ENCODE measurements at places on chromosomes 7 and 10.

GRCh38 chr7:101125989-101126650, 784 bp upstream of the SERPINE1 start:
- no peak for DNase-seq

- DNase-seq = no peak
Observed at GRCh38 chr10:90872648-90873020, 860 bp downstream of the RPP30 start.

DNA sequence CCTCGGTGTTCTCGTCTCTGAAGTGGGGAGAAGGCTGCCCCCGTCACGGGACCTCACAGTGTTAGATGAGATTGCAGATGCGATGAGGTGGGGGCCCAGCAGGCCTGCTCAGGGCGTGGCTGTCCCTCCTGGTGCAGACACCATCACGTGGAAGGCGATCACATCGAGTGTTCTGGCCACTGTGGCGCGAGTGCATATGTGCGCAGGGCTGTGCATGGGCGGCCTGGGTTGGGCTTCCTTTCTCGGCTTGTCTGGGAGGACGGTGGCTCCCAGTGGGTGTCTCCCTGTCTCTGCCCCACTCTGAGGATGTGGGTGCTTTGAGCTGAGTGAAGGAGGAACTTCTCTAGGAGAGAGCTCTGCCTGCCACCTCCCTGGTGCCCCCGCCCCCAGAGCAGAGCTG, 83.1 kb downstream of the LHPP start:
- no peak for DNase-seq

GRCh38 chr10:86953747-86954680, 3.4 kb downstream of the MMRN2 start:
- DNase-seq = no peak

GRCh38 chr7:28957751-28958234, 337 bp downstream of the TRIL start:
- no peak for DNase-seq

- DNase-seq = no peak
Observed at GRCh38 chr10:83680470-83680891, 458.8 kb upstream of the GHITM start.

DNA sequence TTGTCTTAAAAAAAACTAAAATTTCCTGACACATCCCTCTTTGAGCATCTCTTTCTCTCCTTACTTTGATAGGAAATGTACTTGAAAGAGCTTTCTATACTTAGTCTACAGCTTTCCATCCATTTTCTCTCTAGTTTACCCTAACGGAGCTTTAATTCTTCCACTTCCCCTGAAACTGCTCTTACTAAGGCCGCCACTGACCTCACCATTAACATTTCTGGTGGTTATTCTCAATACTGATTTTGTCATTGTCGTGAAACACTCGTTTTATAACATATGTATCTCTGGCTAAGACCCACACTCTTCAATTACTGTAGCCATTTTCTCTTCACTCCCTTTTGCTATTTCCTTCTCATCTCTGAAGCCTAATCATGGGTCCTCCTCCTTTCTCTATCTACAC, 262.0 kb upstream of the FERD3L start:
- no peak for DNase-seq

DNA sequence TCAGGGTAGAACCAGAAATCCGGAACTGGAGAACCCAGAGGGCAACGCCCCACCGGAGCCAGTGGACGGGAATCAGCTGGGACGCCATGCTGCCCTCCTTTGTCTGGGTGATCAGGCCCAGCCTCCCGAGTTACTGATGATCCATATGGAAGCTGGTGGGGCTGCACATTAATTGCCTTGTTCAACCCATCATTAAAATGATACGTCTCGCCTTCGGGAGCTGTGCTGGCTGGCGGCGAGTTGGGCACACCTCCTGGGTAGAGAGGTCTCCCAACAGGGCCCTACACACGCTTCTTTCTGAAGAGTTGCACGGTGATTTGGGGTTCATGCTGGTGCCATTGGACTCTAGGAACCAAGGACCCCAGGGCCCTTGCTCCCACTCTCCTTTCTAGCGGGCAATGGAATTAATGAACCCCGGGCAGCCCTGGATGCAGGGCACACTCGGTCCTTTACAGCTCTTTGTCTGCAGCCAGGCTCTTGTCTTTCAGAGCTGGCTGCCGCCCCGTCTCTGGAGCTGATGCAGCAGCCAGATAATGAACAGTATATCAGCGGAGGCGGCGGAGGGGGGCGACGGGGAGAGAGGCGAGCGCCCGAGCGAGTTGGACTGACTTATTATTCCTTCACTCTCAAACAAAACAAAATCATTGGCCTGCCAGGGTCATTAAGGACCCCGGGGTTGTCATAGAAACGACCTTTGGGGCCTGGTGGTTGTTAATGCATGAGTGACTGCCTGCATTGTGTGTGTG, 412.2 kb upstream of the ZMIZ1 start:
- DNase-seq = no peak

DNA sequence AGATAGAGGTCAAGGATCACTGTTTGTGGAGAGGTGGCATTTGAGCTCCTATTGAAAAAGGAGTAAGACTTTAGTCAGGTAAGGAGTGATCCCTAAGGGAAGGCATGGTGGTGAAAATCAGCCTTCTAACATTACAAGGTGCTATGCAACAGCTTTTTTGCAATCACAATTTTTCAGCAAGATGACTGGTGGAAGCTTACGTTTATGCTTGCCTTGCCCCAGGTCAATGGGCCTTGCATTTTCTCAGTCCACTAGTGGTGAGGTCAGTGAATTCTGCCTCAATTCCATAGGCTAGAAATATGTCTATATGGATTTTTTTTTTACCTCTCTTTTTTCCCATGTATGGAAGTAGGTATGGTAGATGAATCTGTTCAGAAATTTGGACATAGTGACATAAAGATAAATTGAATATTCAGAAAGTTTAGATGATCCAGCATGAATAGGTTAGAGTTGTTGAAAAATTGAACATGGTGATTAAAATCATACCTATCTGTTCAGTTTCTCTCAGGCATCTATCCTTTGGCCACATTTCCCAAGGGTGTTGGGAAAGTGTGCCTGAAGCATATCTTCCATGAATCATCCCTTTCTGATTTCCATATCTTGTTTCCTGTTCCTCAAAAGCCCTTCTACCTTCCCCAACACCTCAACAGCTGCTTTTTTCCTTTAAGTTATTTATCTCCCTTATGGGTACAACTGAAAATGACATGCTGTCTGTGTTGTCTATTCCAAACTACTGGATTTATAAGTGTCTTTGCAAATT, 71.9 kb upstream of the PTPRZ1 start:
- no peak for DNase-seq

DNA sequence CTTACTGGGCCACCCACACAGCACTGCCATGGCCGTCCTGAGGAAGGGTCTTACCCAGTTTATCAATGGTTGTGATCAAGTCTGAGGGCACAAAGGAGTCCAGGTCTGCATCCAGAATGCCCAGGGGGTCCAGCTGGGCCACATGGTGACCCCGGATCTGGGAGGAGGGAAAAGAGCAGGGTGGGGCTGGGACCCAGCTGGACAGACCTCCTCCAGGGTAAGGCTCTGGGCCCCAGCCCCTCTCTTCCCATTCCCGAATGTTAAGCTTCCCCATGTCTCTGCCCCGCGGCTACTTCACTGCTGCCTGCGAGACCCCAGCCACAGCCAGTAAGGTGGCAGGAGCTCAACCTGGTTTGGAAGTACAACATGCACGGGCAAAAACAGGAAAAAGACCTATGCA, 9.5 kb downstream of the OGDHL start:
- no peak for DNase-seq

DNA sequence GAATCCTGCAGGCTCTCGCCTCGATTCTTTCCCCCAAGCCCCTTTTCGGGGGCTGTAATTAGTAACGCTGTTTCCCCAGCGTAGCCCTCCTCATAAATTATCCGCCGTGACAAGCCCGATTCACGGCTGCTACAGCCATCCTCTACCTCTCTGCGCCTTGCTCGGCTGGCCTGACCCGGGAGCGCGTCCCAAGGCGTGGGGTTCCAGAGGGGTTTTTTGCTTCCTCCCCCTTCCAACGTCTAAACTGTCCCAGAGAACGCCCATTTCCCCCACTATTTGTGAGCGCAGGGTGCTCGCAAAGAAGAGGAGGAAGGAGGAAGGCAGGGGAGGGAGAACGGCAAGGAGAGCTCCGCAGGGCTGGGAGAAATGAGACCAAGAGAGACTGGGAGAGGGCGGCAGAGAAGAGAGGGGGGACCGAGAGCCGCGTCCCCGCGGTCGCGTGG, 880 bp downstream of the HOXA5 start:
- no peak for DNase-seq

DNA sequence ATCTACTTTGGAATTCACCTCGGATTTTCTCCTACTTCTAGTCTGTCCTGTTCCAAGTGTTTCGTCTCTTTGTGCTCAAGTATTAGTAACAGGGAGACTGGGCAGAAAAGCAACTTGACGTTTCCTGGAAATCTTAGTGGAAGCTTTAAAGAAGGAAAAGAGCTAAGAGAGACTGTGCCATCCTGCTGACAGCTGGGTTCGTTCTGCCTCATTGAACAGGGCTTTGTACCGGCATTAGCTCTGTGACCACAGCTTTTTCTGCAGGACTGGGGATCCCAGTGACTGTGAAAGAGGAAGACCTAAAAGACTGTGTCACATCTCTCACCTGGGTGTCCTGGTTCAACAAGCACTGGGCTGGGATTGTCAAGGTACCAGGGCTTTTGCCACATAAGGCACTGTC, 70.8 kb upstream of the CDCA7L start:
- no peak for DNase-seq

DNA sequence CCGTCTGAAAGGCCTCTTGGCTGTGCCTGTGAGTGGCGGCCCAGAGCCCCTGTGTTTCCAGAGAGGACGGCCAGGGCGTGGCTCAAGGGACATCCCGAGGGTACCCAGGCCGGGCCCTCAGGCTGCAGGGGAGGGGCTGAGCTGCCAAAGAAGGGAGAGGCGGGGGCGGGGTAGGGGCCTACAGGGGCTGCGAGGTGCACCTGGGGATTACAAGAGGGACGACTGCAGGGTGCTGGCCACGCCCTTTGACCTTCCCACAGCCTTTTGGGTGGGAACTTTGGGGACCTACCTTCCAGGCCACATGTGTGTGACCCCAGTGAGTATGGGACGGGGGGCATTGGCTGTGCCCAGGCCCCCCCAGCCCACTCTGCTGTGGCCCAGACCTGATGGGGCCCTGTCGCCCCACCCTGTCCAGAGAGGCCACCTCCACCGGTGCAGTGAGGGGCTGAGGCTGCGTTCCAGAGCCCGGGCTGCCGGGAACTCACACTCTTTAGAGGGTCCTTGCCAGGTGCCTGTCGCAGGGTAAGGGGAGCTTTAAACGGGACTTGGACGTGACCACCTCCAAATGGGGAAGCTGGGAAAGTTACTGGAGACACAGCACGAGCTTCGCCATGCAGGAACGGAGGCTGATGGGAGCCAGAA, 19.0 kb upstream of the NKX6-2 start:
- no peak for DNase-seq
